Umbilical cord (tissue), 2 donors: ENCODE measurements at places on chromosomes 2 and 18. TPM values are rescaled to one million over a fixed set of nuclear protein-coding genes. Genes with fewer than 3 reads are reported as not detected.

Gene ZNF385B
- 0.72 TPM for total RNA-seq

Gene TUBA4B
- total RNA-seq = 0.72 TPM

Gene PAIP2B
- total RNA-seq = 6.3 TPM

- no peak for DNase-seq
These were observed 44.0 kb downstream of the KLF7 start for GRCh38 chr2:207121784-207122183.

- DNase-seq = no peak
These were observed 12.6 kb downstream of the KLHL23 start for GRCh38 chr2:169746240-169746639.
